Parietal lobe (tissue), 2 donors: ENCODE measurements at places on chromosomes 5 and 9. TPM values are rescaled to one million over a fixed set of nuclear protein-coding genes. Genes with fewer than 3 reads are reported as not detected.

ERP44 gene
- 28.8 TPM for total RNA-seq

LRRC26 gene
- total RNA-seq = 0.31 TPM

CAST gene
- 27.2 TPM for total RNA-seq

HRH2 gene
- 8.8 TPM for total RNA-seq

HCN1 gene
- 36.6 TPM for total RNA-seq

SPATA31A3 gene
- total RNA-seq = not detected

HRCT1 gene
- total RNA-seq = 0.63 TPM

MOB3B gene
- 20.7 TPM for total RNA-seq

TICAM2 gene
- 0.31 TPM for total RNA-seq

PDZD2 gene
- total RNA-seq = 47.3 TPM

CDH10 gene
- total RNA-seq = 50.7 TPM

NME5 gene
- 8.8 TPM for total RNA-seq

SLC6A7 gene
- 1.9 TPM for total RNA-seq

CCDC192 gene
- not detected for total RNA-seq

LCN9 gene
- total RNA-seq = not detected

POC5 gene
- total RNA-seq = 14.1 TPM

FCN1 gene
- 0.31 TPM for total RNA-seq
